ENCODE measurements at places on chromosomes 11 and 22.

GRCh38 chr22:27776650-27776958 lies 25.0 kb downstream of the MN1 start:
- no peak for DNase-seq

DNA sequence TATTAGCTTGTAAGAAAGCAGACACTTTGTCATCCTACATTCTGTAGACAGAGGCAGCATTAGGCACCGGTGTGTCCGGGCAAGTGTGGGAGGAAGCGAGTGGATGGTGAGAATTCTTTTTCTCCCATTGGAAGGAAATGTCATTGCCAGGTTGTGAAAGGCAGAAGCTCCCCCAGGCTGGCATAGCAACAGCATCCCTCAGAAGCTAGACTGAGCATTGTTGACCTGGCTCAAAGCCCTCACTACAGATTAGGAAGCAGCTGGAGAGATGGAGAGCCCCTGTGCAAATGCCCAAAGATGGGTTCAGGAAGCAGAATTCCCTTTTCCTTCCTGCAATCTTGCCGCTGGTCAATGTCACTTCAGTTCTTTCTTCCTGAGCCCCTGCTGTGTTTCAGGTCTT lies 1299.3 kb downstream of the TBC1D22A start:
- DNase-seq, result no peak

GRCh38 chr22:49811020-49811791 lies 16.5 kb downstream of the BRD1 start:
- no peak for DNase-seq

DNA sequence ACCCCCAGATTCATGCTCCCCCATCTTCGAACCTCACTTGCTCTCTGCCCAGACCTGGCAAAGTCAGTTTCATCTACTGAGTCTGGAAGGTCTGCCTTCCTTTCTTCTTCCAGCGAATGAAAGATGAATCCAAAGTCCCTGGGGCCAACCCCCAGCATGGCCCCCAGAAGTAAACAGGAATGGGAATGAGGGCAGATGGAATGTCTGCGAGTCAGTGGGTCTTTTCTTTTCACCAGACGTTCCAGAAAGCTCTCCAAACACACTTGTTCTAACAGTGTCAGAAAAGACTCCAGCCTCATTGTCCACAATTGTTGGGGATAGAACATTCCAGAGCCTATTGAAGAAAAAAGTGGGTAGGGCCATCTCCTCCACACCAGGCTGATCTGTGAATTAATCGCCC lies 28.6 kb downstream of the RIBC2 start:
- DNase-seq, result no peak

GRCh38 chr11:27018902-27019529 lies 21.6 kb upstream of the BBOX1 start:
- DNase-seq, result no peak

- DNase-seq, result no peak
These were observed 12.5 kb upstream of the MGAT3 start for GRCh38 chr22:39444247-39444800.

DNA sequence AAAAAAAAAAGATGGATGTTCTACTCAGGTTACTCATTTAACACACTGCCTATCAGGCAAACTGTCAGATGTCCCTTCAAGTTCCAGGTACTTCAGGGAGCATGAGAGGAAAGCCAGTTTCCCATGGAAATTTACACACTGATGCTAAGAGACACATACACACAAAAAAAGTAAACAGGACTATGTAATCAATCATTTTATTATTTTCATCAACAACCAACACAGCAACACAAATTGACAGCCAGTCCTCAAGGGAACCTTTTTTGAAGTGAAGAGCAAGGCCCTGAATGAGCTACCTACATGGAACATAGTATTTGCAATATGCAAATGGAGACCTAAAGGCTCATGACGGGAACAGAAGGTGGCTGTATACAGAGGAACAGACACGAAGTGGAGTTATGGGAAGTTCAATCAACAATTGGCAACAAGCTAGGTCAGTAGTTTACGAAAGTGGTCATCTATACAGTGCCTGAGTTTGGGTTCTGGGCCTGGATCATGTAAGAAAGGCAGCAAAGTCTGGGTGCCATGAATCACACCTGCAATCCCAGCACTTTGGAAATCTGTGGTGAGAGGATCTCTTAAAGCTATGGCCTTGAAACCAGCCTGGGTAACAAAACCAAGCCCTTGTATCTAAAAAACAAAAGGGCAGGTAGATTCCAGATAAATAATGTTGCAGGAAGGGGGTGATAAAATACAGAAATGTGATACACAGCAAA lies 12.6 kb upstream of the WDR74 start:
- peak; percentile 81 for DNase-seq

- no peak for DNase-seq
These were observed 32.0 kb downstream of the EXPH5 start for GRCh38 chr11:108561535-108561991.

- no peak for DNase-seq
These were observed 29.4 kb downstream of the GDPD5 start for GRCh38 chr11:75496305-75496752.

GRCh38 chr11:124198897-124199296 lies 15.8 kb downstream of the OR10D3 start:
- DNase-seq, result no peak

- no peak for DNase-seq
These were observed 392.3 kb upstream of the ARHGAP42 start for GRCh38 chr11:100294748-100295147.

DNA sequence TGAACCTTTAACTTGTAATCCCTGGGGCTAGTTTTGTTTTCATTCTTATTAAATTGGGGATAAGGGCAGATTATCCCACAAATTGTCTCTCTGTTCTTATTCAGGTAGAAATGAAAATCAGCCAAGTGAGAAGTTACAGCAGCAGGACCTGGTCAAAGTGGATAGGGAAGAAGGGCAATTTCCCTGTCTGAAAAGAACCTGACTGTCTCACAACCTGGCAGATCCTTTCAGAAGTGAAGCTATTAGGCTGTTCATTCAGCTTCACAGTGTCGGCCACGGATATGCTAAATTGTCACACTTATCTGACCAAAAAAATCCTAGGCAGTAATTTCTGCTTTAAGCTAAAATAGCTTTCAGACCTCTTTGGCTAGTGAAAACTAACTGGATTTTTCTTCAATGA lies 712.6 kb upstream of the ANO5 start:
- DNase-seq, result no peak

DNA sequence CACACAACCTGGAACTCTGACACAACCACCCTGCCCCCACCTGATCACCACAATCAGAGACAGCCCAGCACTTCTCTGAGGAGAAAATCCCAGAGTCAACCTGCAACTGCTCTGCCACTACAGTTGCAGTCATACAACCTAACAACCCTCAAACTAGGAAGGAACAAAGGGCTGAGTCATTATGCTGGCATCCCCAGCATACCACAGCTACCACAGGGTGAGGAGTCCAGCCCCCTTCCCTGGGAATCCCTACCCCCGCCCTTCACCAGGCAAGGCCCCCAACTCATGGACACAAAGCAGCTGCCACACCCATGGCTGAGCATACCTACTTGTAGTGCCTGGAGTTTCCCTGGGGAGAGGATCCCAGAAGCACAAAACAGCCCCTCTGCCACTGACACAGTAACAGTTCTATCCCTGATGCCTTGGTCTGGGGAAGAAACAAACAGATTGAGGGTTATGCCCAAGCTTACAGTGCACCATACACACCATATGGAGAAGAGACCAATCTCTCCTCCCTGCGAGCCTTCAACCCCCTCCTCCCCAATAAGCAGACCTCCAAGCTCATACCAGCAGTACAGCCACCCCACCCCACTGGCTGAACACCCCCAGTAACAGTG lies 68.5 kb upstream of the C11orf58 start:
- no peak for DNase-seq
